Stimulated activated CD4-positive, alpha-beta T cell treated with anti-CD3 and anti-CD28 coated beads, Interleukin-15, amount 100 ng/mL, for 1 hour (primary cell): ENCODE measurements at places on chromosomes 7 and 10.

DNA sequence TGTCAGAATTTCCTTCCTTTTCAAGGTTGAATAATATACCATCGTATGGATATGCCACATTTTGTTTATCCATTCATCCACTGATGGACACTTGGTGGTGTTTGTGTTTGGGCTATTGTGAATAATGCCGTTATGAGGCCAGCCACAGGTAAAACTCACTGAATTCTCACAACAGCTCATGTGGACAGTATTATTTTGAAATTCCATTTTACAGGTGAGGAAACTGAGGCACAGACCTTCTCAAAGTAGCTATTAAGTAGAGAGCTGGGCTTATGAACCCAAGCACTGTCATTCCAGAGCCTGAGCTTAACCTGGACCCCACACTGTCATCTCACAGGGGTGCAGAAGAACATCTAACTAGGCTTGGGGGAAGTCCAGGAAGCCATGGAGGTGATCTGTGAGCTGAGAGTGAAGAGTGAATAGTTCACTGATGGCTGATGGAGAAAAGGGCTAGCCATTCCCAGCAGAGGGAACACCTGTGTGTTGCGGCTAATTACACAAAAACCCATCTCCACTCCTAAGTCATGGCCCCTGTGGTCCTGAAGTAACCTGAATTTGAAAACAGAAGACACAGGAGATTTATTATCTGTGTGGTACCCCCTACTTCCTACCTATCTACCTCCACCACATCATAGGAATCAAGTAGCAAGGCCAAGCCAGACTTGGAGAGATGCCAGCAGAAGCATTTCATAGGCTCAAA lies 8.7 kb downstream of the INMT start:
- DNase-seq, result no peak

DNA sequence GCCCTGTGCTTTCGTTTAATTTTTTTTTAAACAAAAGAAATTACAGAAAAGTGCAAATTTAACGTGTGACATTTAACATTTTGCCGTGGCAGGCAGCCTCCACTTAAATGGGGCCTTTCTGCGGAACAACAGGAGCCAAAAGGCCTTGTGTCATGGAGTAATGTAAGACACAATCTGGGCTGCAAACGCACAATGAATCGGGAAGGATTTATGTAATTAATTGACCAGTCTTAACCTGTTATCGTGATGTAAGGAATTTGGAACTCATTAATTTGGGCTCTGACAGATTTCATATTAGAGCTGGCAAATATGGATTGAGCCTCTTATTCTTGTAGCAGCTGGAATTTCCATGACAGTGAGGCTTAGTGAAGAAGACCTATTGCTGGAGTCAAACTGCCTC lies 86.4 kb downstream of the SNX10 start:
- no peak for DNase-seq

DNA sequence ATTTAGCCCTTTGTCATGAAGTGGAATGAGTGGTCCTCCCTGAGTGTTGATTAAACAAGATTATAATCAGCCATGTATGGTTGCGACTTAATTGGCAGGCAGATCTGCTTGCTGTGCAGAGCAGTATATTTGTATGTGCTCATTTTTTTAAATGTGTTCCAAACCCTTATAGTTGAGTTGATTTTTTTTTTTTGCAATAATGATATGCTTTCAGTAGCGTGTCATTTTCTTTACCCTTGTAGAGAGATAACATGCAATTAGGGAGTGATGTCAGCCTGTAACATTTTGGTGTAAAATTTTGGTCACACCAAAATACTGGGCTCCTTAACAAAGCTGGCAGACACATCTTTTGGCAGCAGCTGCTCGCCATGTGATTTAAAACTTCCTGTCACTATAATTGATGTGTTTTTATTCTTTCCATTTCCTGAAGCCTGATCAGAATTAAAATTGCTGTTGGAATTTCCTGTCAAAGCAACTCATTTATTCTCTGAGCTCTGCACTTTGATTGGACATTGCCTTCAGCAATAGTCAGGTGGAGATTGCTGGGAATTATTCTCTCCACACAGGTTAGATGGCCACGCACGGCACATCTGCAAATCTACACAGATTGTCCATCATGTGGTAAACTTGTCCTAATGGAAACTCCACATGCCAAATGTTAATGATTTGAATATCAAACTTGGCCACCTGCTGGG lies 125.3 kb downstream of the DYNC1I1 start:
- no peak for DNase-seq

DNA sequence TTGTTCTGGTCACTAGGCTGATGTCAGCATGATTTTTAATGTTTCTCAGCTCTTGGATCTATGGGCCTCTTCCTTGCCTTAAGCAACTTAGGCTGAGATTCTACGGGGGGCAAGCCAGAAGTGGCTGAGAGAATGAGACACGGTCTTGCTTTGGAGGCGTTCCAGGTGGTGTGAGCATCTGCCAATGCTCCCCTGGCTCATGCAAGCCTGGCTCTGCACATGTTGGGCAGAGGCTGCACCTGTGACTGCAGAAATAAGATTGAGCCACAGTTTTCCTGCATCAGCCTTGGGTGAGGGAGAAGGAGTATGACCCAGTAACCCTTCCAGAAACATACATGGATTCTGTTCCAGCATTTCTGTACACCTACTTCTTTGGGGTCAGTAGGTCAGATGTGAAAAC lies 41.9 kb downstream of the C10orf120 start:
- DNase-seq, result no peak

GRCh38 chr7:45469103-45469502 lies 105.1 kb upstream of the ADCY1 start:
- no peak for DNase-seq
